Activated T-cell treated with anti-CD3 and anti-CD28 coated beads for 48 hours (primary cell): ENCODE measurements at places on chromosomes 6 and 20.

- DNase-seq, result no peak
Observed at GRCh38 chr6:48834706-48835105, 628.3 kb downstream of the MMUT start.

GRCh38 chr6:131958542-131959470, 7.6 kb upstream of the CCN2 start:
- no peak for DNase-seq

DNA sequence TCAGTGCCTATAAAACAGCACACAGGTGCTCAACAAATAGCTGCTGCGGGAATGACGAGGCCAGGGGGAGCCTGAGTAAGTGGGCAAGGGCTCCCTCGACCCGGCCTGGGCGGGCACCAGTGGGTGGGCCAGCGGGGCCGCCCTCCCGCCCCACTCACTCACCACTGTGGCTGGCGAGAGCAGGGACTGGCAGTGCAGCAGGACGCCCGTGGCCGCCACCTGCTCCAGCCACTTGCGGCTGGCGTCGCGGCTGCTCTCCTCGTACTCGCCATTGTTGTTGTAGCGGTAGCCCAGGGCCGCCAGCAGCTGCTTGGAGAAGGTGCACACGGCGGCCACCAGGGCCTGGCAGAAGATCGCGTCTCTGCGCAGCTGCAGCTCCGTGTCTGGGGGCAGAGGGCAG, 191.5 kb downstream of the PREX1 start:
- DNase-seq, result no peak

DNA sequence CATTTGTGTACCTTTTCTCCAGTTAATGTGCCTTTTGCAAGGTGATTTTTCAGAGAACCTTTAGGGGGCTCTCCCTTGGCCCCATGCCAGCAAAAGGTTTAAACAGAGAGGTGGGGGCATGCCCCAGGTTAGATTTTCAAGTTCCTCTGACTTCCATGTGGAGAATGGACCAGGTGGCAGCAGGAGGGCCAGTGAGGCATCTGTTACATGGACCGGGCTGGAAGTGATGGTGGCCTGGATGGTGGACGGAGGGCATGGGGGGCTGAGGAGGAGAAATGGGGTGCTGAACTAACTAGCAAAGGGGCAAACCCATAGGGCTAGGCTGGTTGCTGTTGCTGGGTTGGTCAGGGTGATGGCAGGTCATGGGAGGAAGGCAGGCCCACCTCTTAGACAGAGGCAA, 20.7 kb upstream of the BPI start:
- DNase-seq, result no peak

DNA sequence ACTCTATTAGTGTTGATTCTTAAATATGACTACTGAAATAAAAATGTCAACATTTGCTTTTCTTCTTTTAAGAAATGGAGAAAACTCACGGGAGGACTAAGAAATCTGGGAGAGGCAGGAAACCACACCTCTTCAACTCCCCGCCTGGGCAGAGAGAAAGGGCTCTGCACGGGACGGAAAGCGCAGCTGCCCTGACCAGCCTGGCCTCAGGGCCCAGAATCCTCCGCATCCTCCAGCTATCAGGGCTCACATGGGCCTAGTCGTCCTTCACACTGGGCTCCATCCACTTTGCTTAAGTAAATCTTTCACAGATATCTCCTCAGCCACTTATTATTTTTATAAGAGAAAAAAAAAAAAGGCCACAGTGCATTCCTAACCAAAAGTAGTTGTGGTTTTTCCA, 215.1 kb downstream of the TBXT start:
- no peak for DNase-seq

DNA sequence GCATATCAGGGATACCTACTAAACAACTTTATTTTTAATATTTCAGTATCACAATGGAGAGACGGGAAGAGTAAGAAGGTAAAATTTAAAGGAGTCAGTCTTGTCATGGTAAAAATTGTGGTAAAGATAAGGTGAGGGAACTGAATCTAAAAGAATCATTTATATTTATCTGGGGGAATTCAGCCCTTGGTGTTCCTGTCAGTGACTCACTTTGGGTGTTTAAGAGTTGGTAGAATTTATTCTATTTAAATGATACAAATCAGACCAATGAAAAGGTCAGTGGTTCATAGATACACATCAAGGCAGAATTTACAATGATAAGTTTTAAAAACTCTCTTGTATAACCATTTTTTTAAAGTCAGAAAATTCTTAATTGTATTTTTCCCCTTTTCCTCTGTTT, 164.4 kb downstream of the CDKAL1 start:
- DNase-seq, result no peak

GRCh38 chr6:33934731-33935270, 131.0 kb upstream of the MLN start:
- no peak for DNase-seq

DNA sequence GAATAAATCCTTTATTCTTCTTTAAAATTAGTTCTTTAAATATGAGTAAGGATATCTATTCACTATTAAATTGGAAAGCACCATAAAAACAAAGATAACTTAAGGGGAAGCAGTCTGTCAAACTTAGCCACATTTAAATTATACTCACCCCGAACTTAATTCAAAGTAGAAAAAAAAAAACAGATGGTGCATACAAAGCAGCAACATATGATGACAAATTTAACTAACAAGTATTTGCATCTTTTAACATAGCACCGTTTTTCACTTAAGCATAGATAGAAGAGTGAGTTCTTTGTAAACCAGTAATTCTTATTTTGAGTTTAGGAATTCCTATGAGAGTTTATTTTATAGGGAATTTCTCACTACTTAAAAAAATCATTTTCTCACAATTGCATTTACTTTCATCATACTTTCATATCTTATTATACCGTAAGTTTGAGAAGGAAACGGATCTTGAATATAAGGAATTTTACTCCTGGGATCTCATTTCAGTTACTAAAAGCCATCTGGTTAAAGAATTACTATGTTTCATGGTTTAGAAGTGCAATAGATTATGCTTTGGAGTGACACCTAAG, 828.2 kb upstream of the MAP3K7 start:
- DNase-seq, result no peak

GRCh38 chr20:63009988-63010769, 3.4 kb upstream of the BHLHE23 start:
- DNase-seq, result peak; percentile 61

DNA sequence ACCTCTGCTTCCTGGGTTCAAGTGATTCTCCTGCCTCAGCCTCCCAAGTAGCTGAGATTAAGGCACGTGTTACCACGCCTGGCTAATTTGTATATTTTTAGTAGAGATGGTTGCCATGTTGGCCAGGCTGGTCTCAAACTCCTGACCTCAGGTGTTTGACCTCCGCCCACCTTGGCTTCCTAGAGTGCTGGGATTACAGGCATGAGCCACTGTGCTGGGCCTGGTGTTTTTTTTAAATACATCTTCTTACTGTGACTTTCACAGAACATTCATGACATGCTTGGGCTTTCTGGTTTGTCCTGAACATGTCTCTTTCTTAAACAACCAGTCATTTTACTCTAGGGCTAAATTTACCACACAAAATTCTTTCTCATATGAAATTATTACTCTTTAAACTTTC, 34.7 kb upstream of the FAM8A1 start:
- DNase-seq, result no peak

DNA sequence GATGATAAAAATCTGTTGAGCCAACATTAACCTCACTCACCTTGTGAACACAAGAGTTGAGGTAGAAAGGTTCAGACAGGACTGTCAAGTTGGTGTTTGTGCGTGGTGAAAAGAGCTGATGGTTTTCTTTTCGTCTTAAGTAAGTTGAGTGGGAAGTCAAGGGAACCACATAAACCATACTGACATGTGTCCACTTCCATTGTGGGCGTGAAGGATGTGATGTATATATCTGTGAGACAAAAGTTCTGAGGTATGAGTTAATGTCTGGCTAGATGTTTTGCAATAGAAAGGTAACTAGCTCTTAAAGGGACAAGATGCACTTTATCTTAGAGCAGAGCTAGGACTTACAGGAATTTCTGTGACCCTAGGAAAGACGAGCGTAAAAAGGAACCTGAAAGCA, 1272.1 kb upstream of the ADGRB3 start:
- no peak for DNase-seq

- no peak for DNase-seq
Observed at GRCh38 chr6:148358196-148358785, 15.7 kb downstream of the SASH1 start.

DNA sequence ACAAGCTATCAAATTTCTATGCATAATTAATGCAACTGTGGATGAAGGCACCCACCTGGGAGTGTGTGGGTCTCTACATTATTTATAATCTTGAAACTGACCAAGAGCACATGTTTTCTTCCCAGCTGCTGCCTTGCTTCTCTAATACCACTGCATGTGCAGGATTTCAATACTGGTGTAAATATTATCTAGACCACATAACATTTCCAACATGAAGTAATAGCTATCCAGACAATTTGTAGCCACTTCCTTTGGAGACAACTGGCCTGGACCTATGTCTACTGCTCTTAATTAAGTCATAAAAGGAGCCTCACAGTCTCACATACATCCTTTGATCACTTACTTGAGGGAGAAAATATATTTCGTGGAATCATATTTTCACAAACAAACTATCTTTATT, 180.7 kb downstream of the HIVEP2 start:
- DNase-seq, result no peak

- DNase-seq, result no peak
Observed at GRCh38 chr6:113104951-113105350, 752.2 kb upstream of the MARCKS start.

DNA sequence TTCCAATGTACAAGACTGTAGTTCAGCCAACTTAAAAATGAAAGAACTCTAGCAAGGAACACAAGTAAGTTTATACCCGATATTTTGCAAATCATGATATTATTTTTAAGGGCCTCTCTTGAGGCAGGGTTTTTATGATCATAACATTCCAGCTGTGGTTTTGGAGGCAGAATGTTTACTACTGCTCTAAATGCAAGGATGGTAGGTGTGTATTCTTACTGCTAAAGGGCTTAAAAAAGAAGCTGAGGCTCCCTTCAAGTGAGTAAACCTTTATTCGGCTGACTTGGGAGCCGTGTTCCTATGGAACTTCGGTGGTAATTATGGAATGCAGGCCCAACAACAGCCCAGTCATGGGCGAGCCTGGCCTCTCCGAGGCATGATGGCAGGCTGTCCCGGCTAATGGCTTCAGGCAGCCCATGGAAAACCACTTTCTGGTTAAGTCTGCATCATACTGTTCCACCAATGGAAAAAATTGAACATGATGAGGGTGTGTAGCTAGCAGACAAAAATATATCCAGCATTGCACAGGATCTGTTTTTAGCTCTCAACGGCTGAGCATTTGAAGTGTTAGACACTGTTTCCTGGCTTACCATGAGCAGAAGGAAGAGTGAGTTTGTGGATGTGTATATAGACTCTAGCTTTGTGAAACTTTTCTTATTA, 111.5 kb downstream of the TIAM2 start:
- DNase-seq, result no peak

- DNase-seq, result no peak
Observed at GRCh38 chr6:17729223-17730077, 22.7 kb upstream of the NUP153 start.

DNA sequence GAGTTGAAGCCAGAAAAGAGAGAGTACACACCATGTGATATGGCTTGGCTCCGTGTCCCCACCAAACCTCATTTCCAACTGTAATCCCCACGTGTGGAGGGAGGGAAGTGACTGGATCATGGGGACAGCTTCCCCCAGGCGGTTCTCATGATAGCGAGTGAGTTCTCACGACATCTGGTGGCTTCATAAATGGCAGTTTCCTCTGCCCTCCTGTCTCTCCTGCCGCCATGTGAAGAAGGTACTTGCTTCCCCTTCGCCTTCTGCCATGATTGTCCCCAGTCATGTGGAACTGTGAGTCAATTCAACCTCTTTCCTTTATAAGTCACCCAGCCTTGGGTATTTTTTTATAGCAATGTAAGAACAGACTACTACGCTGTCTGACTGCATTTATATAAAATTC, 40.3 kb downstream of the TAF4 start:
- DNase-seq, result no peak

- DNase-seq, result no peak
Observed at GRCh38 chr20:49710971-49711666, 2.6 kb downstream of the B4GALT5 start.

DNA sequence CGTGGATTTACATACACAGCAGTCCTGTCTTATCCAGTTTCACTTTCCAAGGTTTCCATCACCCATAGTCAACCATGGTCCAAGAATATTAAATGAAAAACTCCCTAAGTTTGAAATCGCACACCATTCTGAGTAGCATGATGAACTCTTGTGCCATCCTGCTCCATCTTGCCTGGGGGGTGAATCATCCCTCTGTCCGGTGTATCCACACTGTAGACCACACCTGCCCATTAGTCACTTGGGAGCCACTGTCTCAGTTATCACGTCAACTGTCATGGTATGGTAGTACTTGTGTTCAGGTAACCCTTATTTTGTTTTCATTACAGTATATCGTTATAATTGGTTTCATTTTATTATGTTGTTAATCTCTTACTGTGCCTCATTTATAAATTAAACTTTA, 38.5 kb downstream of the PTGIS start:
- DNase-seq, result no peak

DNA sequence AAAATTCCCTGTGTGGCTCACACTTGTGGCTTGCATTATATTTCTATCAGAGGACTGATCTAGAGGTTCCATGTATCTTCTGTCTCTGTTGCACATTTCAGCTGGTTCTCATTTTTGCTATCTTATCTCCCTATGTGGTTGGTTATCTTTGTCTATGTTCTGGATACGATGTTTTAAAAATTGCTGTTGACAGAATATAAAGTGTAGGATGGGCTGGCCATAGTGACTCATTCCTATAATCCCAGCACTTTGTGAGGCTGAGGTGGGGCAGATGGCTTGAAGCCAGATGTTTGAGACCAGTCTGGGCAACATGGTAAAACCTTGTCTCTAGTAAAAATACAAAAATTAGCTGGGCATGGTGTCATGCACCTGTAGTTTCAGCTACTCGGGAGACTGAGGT, 9.9 kb upstream of the ULBP3 start:
- no peak for DNase-seq

DNA sequence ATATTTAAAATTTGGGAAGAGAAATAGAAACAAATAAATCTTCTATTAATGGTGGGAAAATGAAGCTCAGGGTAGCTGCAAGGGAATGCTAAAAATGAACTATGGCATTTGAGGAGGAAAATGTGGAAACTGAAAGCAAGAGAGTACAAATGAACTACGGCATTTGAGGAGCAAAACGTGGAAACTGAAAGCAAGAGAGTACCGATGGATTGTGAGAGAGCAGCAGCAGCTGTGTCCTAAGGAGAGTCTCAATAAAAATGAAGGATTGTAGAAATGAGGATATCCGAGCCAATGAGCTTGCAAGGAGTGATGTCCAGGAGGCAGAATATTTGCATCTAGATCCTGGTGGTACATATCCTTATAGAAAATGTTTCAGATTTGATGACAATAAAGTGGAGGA, 547.1 kb upstream of the ZNF337 start:
- DNase-seq, result no peak
